NCI-H1048 (cell line): ENCODE measurements at places on chromosomes 3 and 15.

DNA sequence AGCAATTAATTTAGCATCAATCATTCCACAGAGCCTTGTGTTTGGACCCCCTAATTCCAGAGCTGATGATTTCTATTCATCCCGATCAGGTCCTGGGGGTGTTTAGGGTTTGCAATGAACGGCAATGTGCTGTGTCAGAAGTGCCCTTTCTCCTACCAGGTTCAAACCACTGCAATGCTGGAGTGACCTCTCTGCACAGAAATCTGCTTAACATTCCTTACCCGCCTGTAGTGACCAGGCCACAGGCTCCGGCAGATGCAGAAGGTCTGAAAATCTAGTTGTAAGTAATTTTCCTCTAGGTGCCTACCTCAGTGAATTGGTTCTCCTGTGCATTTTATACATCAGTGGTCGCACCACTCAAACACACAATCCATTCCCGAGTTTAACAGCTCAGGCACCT lies 725.3 kb upstream of the CFAP20DC start:
- no peak for DNase-seq

DNA sequence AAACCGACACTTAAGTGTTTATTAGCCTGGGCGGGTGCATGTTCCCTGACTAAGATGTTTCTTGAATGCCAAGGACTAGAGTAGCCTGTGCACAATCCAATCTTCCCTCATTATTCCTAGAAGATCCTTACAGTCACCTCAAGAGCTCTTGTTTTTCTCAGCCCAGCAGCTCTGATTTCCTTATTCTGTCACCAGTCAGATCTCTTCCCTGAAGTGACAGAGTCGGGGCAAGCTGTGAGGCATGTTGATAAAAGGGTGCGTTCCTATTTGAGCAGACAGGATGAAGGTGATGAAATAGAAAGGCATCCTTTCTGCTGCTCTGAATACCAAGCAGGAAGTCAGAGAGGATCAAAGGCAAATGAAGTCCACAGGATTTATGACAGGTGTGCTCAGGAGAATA lies 125.6 kb upstream of the MCTP2 start:
- no peak for DNase-seq

DNA sequence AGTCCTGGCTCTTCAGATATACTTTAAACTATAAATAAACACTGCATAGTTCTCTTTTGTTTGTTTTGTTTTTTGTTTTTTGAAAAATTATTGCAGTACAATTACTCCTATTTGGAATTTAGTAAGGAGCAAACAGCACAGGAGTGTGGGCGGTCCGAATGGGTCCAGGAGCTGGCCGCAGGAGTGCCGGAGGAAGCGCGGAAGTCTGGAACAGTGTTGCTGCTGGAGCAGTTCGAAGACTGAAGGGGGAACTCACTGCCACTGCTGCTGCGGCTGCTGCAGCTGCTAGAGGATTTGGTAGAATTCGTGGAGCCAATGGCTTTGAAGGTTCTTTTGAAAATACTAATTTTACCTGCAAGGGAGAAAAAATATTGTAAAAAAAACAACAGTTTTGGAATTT lies 329.9 kb downstream of the ZNF385D start:
- DNase-seq: no peak

- no peak for DNase-seq
These were observed 14.8 kb downstream of the EPB42 start for GRCh38 chr15:43206054-43206453.

GRCh38 chr15:65877749-65878148 lies 8.5 kb downstream of the RAB11A start:
- no peak for DNase-seq

- no peak for DNase-seq
These were observed 127.4 kb downstream of the ATP10A start for GRCh38 chr15:25735550-25736384.

GRCh38 chr3:87691109-87691508 lies 367.7 kb downstream of the CGGBP1 start:
- no peak for DNase-seq

DNA sequence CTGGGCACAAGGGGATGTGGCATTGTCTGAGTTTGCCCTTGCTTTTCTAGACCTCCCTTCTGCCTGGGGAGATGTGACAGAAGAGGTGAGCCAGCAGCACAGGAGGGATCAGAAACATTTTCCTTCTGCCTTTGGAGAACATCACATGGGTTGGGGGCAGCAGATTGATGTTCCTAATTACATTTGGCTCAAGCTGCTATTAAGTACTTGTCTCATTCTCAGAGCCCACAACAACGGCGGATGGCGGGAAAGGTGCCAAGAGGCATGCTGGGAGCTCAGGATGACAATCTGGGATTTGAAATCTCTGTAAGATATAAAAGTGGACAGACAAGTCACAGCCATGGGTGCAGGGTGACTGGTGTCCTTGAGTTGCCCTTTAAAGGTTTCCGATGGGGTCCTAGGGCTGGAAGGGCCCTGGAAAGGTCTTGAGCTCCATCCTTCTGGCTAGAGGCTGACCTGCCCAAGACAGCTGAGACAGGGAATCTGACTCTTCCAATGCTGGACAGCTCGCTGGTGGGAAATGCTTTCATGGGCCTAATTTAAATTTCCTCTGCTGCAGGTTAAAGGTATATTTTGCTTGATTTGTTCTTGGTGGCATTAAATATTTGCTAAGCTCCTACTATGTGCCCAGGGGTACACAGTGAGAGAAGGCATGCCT lies 2.4 kb upstream of the CORO2B start:
- DNase-seq: no peak

GRCh38 chr15:40280260-40281056 lies 2.4 kb downstream of the ANKRD63 start:
- no peak for DNase-seq

GRCh38 chr3:22475665-22476240 lies 724.7 kb upstream of the ZNF385D start:
- no peak for DNase-seq

GRCh38 chr15:57436166-57436565 lies 59.9 kb downstream of the CGNL1 start:
- DNase-seq: no peak
